ENCODE measurements at places on chromosomes 5 and 9.

- no peak for DNase-seq
Observed at GRCh38 chr9:21320465-21320864, 14.7 kb downstream of the KLHL9 start.

DNA sequence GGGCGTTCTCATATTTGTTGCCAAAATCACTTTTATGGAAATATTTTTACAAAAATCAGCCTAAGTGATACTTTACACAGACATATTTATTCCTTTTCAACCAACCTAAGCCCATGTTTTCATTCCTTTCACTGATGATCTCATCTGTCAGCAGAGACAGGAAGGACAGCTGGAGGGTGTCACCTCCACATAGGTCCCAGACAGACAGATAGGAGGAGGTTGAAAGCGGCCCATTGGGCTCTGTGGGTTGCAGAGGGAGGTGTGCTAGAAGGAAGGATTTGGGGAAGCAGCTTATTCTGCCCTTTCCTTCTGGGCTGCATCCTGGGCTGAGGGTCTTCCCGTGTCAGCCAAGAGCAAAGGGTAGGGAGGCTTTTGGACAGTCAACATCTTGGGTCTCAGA lies 26.0 kb upstream of the SEMA4D start:
- no peak for DNase-seq

DNA sequence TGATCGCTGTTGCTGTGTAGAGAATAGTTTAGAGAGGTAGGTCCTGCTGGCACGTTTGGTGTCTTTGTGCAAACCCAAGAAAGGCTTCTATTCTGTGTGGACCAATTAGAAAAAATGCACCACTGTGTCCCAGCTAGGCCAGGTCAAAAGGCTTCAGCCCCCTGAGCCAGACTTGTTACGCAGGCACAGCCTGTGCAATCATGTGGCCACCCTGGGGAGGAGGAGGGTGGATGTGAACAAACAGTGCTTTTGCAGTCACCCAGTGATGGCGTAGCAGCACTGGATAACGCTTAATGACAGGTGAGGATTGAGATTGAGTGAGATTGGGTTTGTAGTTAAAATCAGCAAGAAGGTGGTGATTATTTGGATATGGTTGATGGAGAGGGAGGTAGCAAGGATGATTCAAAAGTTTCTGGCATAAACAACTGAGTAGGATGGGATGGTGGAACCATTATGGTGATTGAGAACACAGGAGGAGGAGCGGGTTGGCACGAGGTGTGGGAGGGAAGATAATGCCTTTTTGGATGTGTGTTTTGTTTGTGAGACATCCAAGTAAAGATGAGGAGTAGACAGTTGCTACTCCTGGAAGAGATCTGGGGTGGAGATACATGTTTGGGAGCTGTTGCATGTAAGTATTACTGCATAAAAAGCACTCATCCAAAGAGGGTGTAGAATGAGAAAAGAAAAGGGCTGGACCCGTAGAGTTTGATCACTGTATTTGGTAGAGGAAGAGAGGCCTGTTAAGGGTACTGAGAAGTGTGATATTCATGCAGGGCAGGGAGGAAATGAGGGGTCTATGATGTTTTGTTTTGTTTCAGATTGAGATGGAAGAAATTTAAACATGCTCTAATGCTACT lies 6.7 kb downstream of the GCNT1 start:
- no peak for DNase-seq

GRCh38 chr5:103910011-103910410 lies 347.4 kb upstream of the NUDT12 start:
- no peak for DNase-seq

All from putamen (tissue), 1 donor.